ENCODE measurements at places on chromosomes 3 and 15.

GRCh38 chr15:77507911-77508310, 87.2 kb downstream of the HMG20A start:
- DNase-seq, result peak; percentile 11

- no peak for DNase-seq
These were observed 128.2 kb downstream of the SUCLG2 start for GRCh38 chr3:67526246-67526645.

DNA sequence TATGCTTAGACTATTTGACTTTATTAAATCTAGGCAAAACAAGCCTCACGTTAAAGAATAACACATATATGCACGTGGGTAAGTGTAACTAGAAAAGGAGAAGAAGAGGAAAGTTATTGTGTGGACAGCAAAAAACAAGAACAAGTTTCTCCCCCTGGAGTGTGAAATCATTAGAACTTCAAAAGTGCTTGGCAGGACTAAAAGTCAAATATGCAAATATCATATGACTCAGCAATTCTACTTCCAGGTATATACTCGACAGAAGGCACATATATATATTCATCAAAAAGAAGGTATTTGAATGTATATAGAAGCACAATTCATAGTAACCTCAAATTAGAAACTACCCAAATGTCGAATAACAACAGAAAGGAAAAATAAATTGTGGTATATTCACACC, 68.9 kb upstream of the STXBP5L start:
- no peak for DNase-seq

GRCh38 chr3:14231998-14232501, 53.4 kb downstream of the LSM3 start:
- DNase-seq, result no peak

GRCh38 chr3:102536456-102536855, 101.6 kb downstream of the ZPLD1 start:
- DNase-seq, result no peak

- no peak for DNase-seq
These were observed 4.5 kb downstream of the PROK2 start for GRCh38 chr3:71780430-71780829.

DNA sequence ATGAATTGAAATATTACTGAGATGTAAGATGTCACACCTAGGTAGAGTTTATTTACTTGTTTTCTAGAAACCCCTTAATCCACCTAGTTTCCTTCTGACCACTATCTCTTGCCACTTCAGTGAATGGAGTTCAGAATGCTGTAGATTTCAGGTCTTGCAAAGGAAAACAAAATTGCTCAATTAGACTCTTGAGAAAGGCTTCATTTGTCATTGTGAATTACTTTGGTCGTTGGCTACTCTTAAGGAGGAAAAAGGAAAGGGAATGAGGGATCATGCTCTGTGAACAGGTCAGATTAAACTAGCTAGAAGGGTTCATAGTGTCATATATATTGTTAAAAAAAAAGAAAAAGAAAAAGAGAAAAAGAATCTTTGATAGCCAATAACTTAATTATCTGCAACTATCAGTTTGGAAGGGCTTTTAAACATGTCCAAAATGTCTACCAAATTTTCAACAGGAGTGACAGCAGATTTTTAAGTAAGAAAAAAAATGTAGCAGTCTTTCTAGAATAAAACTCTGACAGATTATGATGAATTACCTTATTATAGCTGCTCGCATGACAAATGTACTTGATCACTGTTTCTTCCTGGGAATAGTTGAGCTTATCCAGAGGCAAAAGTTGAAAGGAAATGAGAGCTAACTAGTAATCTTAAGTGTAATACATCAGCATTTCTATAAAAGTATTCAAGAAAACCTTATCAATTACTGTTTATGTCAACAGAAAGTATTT, 543.5 kb downstream of the CADM2 start:
- no peak for DNase-seq

DNA sequence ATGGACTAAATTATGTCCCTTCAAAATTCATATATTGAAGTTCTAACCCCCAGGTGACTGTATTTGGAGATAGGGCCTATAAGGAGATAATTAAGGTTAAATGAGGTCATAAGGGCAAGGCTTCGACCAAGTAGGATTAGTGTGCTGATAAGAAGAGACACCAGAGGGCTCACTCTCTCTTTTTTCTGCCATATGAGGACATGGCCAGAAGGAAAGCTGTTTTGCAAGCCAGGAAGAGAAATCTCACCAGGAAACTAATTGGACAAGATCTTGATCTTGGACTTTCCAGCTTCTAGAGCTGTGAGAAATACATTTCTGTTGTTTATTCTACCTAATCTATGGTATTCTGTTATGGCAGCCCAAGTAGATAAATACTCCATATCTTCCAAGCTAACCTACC, 503.6 kb upstream of the NAALADL2 start:
- no peak for DNase-seq

DNA sequence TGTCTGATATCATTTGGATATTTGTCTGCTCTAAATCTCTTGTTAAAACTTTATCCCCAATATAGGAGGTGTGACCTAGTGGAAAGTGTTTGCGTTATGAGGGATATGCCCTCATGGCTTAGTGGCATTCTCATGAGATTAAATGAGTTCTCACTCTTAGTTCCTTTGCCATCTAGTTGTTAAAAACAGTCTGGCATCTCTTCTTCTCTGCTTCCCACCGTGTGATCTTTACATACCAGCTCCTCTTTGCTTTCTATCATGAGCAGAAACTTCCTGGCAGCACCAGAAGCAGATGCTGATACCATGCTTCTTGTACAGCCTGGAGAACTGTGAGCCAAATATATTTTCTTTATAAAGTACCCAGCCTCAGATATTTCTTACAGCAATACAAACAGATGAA, 33.0 kb downstream of the NLGN1 start:
- DNase-seq, result no peak

GRCh38 chr15:40253167-40253790, 14.4 kb downstream of the PAK6 start:
- no peak for DNase-seq

DNA sequence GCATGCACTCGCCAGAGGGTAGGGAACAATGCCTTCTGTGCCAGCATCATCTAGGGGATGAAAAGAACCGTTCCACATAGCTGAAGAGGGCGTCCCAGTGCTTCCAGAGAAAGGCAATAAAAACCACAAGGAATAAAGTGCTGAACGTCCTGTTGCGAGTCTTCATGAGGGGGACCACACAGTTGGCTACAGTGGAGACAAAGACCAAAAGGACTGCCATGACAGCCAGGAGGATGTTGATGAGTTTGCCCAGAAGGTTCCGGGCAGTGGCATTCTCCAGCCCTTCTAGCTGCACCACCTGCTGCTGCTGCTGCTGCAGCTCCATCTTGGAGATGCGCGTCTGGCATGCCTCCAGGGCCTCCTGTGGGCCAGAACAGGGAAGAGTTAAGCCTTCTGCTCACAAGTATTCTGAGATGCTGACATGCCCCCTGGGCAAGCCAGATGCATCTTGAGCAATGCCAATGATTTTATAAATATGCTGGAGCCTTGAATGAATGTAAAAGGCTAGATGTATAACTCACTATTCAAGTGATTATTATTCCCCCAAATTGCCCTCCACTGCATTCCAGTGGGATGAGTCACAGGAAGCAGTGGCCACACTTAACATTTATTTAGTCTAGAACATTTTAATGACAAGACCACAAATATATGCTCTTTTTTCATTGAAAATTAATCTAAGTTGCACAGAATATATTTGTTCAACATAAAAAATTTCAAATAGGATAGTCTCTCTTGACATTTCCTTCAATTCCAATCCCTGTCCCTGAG, 45.1 kb upstream of the PLXND1 start:
- DNase-seq, result peak; percentile 67

GRCh38 chr3:57949344-57949743, 58.9 kb upstream of the FLNB start:
- DNase-seq, result no peak

- no peak for DNase-seq
These were observed 64.1 kb upstream of the MYO5C start for GRCh38 chr15:52359722-52360121.

GRCh38 chr3:115960799-115961198, 337.5 kb downstream of the GAP43 start:
- no peak for DNase-seq
